ENCODE measurements at places on chromosomes 5 and 9.

GRCh38 chr5:56862909-56863308 is 46.5 kb upstream of the SETD9 start:
- DNase-seq: no peak

DNA sequence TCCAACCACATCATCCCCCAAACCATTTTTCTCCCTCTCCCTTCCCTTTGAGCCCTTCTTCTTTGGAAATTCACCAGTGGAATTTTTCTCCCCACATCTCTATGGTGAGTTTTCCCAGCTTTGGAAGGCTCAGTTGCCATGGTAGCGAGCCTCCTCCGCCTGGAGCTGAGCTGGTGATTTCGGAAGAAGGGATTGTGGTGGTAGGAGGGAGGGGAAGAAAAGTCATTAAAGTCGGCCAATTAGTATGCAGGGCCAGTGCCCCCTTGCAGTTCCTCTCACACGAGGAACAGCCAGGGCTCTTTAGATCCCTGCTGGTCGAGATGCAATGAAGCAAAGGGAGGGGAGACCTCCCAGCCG is 322.0 kb downstream of the NTRK2 start:
- DNase-seq: no peak

DNA sequence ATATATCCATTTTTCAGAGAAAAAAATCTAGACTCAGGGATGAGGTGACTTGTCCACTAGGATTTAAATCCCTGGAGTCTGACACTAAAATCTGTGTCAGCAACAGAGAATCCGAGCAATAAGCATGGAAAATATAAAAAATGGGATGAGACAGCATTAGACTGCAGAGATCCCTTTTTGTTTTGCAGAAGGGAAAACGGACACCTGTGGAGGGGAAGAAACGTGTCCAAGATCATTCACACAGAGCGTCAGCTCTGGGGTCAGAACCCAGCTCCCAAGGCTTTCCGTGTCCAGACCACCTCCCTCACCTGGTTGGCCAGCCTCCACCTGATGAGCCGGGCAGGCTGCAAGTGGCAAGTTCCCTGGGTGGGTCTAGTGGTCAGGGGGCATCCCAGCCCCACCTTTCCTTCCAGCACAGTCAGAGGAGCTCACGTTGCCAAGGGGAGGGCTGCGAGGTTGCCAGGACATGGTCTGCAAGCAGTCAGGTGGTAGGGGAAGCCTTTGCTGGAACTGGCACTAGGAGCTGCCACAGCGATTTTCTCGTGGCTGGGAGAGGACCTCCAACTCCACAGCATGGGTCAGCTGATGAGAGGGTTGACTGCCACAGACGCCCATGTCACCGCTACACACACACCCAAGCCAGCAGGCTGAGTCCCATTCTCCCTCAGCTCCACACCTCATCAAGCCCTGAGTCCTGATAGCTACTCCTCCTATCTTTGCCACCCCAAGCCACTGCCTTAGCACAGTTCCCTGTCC is 65.9 kb upstream of the CPLX2 start:
- DNase-seq: no peak

GRCh38 chr9:124267271-124267807 is 9.6 kb downstream of the NEK6 start:
- DNase-seq: peak; percentile 32

GRCh38 chr5:154278908-154279307 is 88.4 kb downstream of the GALNT10 start:
- no peak for DNase-seq

DNA sequence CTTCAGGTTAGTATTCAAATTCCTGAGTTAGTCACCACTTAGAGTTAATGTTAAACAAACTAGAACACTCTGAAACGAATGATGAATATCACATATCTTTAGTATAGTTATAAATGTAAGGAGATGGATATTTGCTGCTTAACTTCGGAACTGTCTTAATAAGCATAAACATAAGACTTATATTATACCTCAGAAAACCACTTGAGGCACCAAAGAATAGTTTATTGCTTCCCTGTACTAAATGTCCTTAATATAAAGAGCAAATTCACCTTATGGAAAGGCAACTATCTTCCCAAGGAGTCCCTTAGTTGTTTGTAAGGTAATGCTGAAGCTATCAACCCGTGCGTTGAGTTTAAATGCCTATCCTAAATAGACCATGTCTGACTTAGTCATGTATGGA is 300.0 kb upstream of the ADAMTSL1 start:
- no peak for DNase-seq

DNA sequence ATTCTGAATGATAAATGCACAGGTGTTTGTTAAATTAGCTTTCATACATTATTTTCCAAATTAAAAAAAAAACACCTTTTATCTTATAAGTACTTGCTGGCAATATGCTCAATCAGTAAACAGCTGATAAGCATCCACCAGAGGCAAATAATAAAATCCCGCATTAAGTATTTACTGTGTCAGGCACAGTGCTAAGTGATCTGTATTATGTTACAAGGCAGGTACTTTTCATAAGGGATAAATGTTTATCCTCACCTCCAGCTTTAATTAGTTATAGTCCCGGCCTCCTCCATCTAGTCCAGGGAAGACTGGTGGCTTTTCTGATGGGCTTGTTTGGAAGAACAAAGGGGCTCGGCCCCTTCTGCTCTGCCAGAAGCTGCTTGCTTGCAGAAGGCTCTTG is 40.1 kb downstream of the PFDN1 start:
- no peak for DNase-seq

GRCh38 chr5:176536132-176536901 is 885 bp downstream of the RNF44 start:
- DNase-seq: peak; percentile 92

DNA sequence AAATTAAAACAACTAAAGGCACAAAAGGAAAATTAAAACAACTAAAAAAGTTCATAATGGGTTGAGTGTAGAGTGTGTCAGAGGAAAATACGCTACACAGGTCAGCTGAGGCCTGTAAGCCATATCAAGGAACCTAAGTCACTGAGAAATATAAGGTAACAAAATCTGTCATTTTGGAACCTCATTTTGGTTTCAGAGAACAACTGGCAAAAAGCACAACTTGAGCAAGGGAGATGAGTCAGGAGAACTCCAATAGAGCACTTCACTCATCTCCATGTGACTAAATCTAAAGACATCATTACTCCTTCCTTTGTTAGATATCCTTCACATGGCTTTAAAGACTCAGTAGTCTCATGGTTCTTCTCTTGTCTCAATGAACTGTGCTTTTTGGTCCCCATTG is 269.4 kb upstream of the POU5F2 start:
- no peak for DNase-seq

GRCh38 chr9:109717342-109717741 is 62.7 kb upstream of the PALM2AKAP2 start:
- DNase-seq: no peak

DNA sequence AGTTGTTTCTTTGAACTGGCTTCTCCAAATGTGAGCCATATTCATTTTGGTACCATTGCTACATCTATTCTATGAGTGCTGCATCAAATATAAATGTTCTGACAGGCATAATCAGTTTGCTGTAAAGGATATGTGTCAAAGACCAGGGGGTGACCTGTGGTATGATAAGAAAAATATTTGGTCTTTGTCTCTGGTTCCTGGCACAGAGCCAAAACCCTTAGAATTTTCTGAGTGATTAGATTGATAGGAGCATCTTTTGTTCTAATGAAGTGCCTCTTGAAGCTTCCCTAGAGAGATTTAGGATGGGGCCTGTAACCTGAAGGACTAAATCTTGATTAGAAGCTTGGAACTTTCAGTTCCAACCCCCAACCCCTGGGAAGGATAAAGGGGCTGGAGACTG is 256.3 kb downstream of the NNT start:
- DNase-seq: no peak

- no peak for DNase-seq
These were observed 19.3 kb downstream of the FGF18 start for GRCh38 chr5:171438738-171439137.

DNA sequence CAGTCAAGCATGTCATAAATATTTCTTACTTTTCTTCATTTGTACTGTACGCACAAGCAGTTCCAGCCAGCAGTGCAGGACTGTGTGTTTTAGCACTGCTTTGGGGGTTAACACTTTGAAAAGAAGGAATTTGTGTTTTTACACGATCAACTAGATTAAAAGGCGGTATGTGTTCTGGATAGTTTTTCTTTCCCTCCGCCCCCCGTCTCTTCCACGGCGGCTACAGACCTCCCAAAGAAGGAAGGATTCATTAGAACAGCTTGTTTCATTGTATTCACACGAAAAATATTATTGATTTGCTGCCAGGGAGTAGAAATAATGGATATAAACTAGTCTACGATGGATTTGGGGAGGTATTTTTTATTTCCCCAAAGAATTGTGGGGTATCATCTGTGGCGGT is 336.8 kb upstream of the RFX3 start:
- no peak for DNase-seq

DNA sequence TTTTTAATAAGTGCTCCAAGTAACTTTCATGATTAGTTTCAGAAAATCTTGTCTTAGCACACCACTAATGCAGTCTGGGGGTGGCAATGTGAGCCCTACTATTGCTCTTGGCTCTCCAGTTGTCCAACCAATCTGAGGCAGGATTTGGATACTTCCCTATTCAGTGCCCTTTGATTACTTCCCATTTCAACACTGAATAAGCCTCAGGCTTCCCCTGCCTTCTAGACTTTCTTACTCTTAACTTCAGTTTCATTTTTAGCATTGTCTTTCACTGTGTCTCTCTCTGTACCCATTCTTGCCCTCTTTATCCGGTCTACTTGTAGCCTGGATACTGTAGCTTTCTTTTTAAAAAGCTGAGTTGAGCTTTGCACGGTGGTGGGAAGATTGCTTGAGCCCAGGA is 186.1 kb downstream of the C9orf152 start:
- no peak for DNase-seq

DNA sequence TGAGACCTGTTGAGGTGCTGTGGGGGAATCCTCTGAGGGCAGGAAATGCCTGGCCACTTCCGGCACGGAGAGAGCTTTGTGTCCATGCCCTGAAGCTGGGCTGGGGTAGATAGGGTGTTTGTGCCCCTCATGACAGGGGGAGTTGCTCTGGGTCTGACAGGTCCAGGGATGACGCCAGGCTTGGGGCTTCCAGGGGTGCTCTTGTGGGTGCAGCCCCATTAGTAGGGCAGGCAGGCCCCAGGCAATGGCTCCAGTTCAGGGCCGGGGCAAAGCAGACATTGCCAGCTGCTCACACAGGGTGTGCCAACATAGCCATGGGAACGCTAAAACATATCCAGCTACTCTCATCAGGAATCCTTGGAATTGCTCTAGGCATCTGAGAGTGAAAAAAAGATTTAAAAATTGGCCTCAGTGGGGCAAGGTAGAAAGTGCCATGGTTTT is 21.1 kb downstream of the PITX1 start:
- DNase-seq: no peak

- no peak for DNase-seq
These were observed 360.6 kb upstream of the GRAMD2B start for GRCh38 chr5:126062398-126063221.

- DNase-seq: no peak
These were observed 29.8 kb downstream of the TCF7 start for GRCh38 chr5:134143944-134144941.

DNA sequence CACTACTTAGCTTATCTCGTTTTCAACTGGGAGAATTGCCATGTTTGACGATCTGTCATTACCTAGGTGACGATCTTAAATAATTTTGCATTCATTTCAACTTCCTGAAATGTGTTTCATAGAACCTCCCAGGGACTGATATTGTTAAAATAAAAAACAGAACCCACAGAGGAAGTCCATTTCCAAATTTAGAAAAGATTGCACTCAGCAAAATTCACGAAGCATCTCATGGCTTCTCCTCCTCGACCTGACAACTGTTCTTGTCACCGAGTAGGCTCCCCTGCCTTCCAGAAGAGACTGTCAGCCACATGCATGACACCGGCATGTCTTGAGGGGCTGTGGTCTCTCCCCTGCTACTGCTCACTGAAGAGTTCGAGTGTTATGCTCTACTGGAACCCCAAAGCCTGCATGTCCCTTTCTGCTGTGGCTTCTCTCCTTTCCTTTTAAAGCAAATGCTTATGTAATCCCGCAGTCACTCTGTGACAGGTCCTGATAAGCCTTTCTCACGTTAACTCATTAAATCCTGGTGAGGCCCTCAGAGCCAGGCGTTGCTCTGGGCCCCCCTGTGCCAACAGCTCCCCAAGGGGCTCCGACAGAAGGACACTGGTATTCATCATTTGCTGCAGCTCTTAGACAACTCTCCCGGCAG is 26.8 kb upstream of the ANKRD33B start:
- no peak for DNase-seq

DNA sequence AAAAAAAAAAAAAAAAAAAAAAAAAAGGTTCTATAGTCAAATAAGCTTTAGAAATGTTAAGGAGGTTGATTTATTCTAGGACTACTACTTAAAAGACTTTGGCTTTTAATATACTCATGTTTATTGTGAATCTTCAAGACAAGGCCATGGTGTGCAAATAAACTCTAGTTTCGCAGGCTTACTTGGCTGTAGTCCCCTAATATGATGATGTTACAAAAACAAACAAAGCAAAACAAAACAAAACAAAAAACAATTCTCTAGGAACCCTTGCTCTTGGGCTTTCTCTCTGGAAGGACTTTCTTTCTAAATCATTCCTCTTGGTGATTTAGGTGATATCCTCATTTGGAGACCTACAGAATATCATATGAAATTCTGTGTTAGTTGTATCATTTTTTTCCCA is 172.0 kb downstream of the GDNF start:
- no peak for DNase-seq

DNA sequence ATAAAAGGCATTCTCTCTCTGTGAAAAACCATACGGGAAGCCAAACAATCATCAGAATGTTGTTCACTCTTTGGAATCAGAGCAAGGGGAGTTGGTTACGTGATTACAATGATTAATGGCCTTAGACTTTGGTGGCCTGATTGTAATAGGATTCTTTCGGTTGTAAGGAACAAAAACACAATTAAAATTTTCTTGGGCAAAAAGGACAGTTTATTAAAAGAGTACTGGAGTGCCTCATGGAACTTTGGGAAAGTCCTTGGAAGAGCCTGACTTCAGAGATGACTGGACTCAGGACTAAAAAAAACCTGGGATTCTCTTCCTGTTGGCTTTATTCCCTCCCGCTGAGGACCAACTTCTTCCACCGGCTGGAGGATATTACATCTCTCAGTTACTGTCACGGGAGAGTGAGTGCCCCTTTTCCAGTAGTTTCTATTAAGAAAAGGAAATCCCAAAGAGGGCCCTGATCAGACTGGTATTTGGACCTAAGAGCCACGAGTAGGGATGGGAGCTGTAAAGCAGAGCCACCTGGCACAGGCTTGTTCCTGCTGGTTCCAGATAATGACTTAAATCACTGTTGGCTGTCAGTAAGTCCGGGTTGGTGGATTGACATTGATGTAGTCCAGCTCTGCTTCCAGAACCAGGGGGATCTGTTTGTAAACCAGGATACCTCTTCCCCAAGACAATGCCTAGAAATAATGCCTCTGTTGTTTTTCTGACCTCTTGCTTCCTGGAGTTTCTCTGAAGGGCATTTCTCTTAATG is 53.9 kb downstream of the CFAP95 start:
- no peak for DNase-seq

DNA sequence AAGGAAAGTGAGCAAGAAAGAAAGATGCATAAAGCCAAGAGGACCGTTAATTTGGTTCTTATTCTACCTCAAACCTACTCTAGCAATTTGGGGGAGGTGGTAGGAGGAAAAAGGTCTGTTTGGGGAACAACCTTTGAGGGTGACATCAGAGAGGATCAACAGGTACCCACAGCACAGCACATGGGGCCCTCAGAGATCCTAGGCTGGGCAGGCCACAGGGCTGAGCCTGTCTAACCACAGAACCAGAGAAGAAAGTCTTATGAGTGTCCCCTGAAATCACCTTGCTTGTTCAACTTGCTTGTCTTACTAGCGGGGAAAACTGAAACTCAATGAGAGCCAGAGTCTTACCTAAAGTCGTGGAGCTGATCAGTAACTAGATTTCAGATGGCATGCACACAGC is 385.2 kb downstream of the SPOCK1 start:
- no peak for DNase-seq

- DNase-seq: no peak
These were observed 39.6 kb downstream of the ZNF608 start for GRCh38 chr5:124706729-124707361.
